ENCODE measurements at places on chromosomes 12 and 14. TPM values are rescaled to one million over a fixed set of nuclear protein-coding genes. Genes with fewer than 3 reads are reported as not detected.

The SPSB2 gene
- 3.2 TPM for total RNA-seq

The SERPINA4 gene
- total RNA-seq: not detected

The SLC5A8 gene
- total RNA-seq: 0.42 TPM

The TMEM63C gene
- 0.85 TPM for total RNA-seq

The TEX22 gene
- 0.11 TPM for total RNA-seq

The FLVCR2 gene
- total RNA-seq: 4.9 TPM

The SERPINA6 gene
- not detected for total RNA-seq

The TMEM30B gene
- 9.3 TPM for total RNA-seq

The KCNC2 gene
- total RNA-seq: 0.32 TPM

The PGF gene
- 7.3 TPM for total RNA-seq

The SLC6A13 gene
- total RNA-seq: 0.53 TPM

The SOCS4 gene
- total RNA-seq: 32.9 TPM

The GYS2 gene
- total RNA-seq: not detected

The HSPB8 gene
- total RNA-seq: 47.8 TPM

The DBX2 gene
- total RNA-seq: 0.26 TPM

The SLC10A1 gene
- total RNA-seq: not detected

The ATP5MC2 gene
- total RNA-seq: 109 TPM

The KRT86 gene
- not detected for total RNA-seq

The CPNE6 gene
- total RNA-seq: 0.58 TPM

The KLRD1 gene
- total RNA-seq: 1.0 TPM

The NKX2-1 gene
- total RNA-seq: not detected

The RPGRIP1 gene
- 0.48 TPM for total RNA-seq

The CACNA1C gene
- total RNA-seq: 25.7 TPM

The LPAR5 gene
- 1.7 TPM for total RNA-seq

The RCOR1 gene
- 32.8 TPM for total RNA-seq

The CD163L1 gene
- total RNA-seq: 7.3 TPM

The TMTC2 gene
- total RNA-seq: 95.3 TPM

The DPF3 gene
- 2.2 TPM for total RNA-seq

The RILPL1 gene
- 6.7 TPM for total RNA-seq

The KRT84 gene
- not detected for total RNA-seq

The FAIM2 gene
- 7.4 TPM for total RNA-seq

The PLCZ1 gene
- total RNA-seq: not detected

The HOTAIR gene
- 1.1 TPM for total RNA-seq

The TPPP2 gene
- total RNA-seq: not detected

The DIO2 gene
- total RNA-seq: 2.4 TPM

All from urinary bladder (tissue), 4 donors.